ENCODE measurements at places on chromosomes 2 and 18. TPM values are rescaled to one million over a fixed set of nuclear protein-coding genes. Genes with fewer than 3 reads are reported as not detected.
A peak's percentile ranks its signal among the peaks of the same experiment; 100 is the strongest.

DNA sequence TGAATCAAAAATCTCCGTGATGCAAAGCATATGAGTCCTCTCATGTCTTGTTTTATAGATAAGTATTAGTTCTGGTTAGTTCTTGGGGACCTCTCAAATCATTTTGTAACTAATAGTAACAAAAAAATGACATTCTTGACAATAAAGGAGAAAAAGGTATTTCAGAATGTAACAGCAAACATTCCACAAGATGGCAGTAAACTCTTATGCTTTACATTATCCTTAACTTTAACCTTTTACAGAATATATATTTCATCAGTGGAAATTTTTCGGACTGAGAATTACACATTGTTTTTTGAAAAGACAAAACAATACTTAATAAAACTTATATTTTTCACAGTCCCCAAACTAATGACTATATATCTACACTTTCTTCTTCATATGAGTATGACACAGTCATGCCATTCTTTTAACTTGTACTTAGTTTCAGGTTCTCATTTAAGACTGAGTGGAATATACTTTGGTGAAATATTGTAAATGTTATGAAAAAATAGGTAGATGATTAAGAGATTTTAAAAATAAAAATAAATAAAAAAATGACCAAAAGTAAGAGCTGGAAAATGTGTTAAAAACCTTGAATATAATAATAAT is 142.9 kb upstream of the NXPH2 start:
- no peak for DNase-seq

GRCh38 chr2:65727381-65727780 is 295.0 kb upstream of the SPRED2 start:
- DNase-seq, result no peak

Gene VIT
- 55.2 TPM for total RNA-seq

DNA sequence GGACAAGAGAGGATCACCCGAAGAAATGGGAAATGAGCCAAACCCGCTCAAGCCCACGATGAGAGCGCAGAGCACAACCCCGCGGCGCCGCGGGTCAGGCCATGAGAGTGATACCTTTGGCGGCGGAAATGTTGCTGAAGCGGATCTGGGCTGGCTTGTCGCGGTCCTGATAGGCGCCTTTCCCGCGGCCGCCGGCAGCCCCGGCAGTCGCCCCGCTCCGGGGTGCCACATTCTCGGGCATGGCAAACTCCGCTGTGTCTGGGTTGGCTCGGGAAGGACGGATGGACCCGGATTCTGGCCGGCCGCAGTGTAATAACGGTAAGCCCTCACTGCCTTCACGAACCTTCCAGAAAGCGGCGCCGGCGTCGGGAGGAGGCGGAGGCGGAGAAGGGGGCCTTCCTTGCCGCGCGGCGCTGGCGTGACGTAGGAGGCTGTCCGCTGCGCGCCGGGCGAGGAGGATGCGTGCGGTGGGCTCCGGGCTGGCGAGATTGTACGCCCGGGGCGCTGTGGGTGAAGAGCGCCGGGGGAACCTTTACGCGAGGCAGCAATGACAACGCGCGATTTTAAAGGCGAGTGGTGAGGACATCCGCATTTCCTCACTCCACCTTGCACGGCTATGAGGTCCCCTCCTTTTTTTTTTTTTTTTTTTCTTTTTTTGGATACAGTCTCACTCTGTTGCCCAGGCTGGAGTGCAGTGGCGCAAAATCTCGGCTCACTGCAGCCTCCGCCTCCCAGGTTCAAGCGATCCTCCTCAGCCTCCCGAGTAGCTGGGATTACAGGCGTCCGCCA is at the start of gene CCT4:
Gene CCT4, minus strand, starts transcription at position 390 of the 789 bp plus-strand sequence. Its CDS starts 149 bp downstream, at position 241.
- DNase-seq, result peak; percentile 72

DNA sequence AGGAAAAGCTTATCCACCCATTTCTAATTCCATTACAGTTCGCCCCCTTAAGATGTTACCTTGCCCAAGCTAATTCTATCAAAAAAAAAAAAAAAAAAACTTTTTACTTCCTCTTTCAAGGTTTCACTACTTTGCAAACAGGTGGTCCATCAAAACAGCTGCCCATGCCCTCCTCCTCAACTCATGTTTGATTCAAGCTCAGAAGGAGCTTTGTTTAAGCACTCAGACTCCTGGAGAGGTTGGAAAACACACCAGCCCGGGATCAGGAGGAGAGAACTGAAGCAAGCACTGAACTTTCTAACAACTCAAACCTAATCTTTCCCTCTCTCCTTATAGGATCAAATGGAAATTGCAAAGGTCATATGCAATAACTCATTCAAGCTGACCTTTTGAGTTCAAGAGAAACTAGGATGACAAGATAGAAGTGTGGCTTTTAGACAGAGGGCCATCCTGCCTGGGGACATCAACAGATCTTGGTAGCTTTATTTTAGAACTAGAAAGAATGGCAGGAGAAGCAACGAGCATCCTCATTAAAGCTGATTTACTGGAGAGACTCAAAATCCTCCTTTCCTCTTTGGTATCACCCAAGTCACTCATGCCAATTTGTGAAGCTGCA is 28.3 kb upstream of the FZD7 start:
- DNase-seq, result no peak

DNA sequence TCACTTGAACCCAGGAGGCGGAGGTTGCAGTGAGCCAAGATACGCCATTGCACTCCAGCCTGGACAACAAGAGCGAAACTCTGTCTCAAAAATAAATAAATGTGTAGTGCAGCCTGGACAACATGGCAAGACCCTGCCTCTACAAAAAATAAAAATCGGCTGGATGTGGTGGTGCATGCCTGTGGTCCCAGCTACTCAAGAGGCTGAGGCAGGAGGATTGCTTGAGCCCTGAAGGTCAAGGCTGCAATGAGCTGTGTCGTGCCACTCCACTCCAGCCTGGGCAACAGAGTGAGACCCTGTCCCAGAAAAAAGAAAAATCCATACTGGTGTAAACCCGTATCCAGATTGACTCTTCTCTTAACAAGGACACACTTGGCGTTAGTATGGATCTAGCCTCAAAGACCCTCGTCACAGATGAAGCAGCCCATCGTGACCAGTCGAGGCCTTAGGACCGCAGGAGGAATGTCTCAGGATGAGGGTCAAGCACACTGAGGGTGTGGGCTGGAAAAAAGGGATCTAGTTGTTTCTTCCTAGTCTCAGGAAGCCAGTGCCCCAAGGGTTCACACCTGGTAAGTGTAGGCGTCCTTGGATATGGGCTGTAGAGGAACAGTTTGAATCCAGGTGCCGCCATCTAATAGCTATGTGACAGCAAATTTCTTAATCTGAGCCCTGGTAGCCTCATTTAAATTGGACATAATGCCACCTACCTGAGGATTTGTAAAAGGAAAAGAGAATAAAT is 4.0 kb upstream of the GPBAR1 start:
- DNase-seq, result no peak

Gene DRC1
- 0.90 TPM for total RNA-seq

Gene CCDC74A
- 29.5 TPM for total RNA-seq

Gene SRD5A2
- total RNA-seq, result not detected

GRCh38 chr18:21762181-21762772 is 21.7 kb downstream of the MIB1 start:
- DNase-seq, result no peak
